ENCODE measurements at places on chromosomes 6 and 20.

- DNase-seq, result no peak
Measured at GRCh38 chr6:151699719-151700118, 107.8 kb upstream of the ESR1 start.

DNA sequence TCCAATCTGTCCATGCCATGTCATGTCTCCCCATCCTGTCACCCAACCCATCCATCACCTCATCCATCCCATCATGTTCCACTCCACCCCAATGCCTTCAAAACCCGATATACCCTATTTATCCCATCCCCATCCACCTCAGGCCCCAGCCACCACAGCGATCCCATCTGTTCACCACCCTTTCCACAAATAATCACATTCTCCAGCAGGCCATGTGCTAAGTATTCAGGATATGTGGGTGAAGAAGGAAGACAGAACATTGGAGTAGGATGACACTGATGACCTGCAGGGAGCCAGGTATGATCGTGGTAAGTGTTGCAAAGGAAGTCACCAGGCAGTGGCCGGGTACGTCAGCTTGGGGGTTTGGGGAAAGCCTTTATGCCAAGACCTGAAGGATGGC, 48.8 kb downstream of the NPEPL1 start:
- no peak for DNase-seq

GRCh38 chr6:53159558-53159957, 10.9 kb upstream of the GCM1 start:
- no peak for DNase-seq

GRCh38 chr6:23650676-23651075, 475.3 kb upstream of the NRSN1 start:
- no peak for DNase-seq

GRCh38 chr20:43564993-43565757, 6.3 kb downstream of the SGK2 start:
- no peak for DNase-seq

DNA sequence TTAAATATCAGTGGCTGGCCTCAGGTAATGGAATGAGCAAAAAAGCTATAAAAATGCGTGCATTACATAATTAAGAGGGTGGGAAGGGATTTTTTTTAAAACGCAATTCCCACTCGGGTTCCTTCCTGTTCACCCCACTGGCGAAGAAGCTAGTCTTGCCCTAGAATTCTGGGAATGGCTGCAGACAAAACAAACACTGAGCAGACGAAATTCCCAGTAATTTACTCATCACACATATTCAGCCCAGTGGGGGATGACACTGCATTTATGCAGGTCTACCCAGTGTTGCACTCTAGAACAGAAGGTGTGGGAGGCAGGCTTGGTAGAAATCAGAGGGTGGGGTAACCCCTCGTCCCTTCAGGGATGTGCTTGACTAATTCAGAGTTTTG, 2695.0 kb upstream of the DEFB115 start:
- no peak for DNase-seq

GRCh38 chr6:28898710-28898965, 25.1 kb downstream of the TRIM27 start:
- no peak for DNase-seq

DNA sequence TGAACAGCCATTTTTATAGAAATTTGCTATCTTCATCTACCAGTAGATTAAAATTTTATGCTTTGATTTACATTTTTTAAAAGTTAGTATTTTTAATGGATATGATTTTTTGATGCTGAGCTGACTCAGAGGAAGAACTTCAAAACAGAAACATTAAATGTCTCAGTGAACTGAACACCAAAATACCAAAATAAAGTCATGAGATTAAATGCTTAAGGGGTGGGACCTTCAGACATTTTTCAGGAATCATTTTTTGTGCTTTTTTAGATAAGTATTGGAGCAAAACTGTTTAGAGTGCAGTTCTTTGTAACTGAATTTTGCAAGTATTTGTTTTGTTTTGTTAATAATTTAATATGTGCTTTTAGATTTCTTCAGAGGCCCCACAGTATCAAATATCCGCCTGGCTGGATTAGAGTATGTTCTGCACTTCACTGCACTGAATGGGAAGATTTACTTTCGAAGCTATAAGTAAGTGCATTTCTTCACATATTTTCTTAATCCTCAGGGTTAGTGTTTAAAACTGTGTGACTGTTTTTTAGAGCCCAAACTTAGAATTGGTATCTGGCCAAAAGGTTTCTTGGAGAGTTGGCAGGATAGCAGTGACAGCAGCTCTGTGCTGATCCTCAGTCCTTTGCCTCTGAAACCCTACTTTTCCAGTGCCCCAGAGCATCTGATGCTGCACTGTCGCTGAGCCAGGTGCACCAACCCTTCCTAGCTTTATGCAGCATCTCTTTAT, 33.7 kb downstream of the RPF2 start:
- no peak for DNase-seq

GRCh38 chr20:24522452-24523330, 53.3 kb downstream of the SYNDIG1 start:
- no peak for DNase-seq

- DNase-seq, result no peak
Measured at GRCh38 chr6:105170059-105170458, 9.8 kb downstream of the POPDC3 start.

Data from activated T-helper 1 cell treated with anti-CD3 and anti-CD28 coated beads, Interleukin-2, amount 50 U/mL, for 16 hours (primary cell).